Purkinje cell (primary cell): ENCODE measurements at places on chromosomes 11 and 22. TPM values are rescaled to one million over a fixed set of nuclear protein-coding genes. Genes with fewer than 3 reads are reported as not detected.

NDUFC2 gene
- 1,012 and 1,161 TPM in 2 replicates for polyA plus RNA-seq

ST14 gene
- polyA plus RNA-seq = not detected in 2 replicates

CYB5R2 gene
- polyA plus RNA-seq = not detected in 2 replicates

SMPD1 gene
- 49.1 and 56.6 TPM in 2 replicates for polyA plus RNA-seq

FOLR1 gene
- polyA plus RNA-seq = not detected in 2 replicates

KCNJ4 gene
- not detected in 2 replicates for polyA plus RNA-seq
